ENCODE measurements at places on chromosomes 11 and 22.
A peak's percentile ranks its signal among the peaks of the same experiment; 100 is the strongest.

GRCh38 chr11:44950031-44950624 lies 555 bp downstream of the TP53I11 start:
- DNase-seq, result peak; percentile 29

GRCh38 chr11:122404571-122404970 lies 251.0 kb upstream of the UBASH3B start:
- DNase-seq, result no peak

DNA sequence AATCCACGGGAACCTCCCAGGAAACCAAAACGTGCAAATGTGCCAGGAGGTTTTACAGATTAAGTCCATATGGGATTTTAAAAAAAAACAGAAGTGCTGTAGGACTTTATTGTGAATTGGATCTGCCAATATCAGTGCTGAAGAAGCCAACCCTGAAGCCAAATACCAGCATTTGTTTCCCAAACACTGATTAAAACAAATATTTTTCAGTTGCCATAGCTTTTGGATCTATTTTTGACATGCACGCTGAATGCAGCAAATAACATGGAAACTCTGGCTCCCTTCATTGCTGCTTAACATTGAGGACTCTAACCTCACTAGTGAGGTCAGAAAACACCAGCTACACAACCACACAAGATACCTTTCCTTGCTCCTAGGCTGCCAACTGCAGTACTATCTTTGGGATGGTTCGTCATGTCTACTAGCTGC lies 28.4 kb upstream of the SIK2 start:
- DNase-seq, result no peak

- no peak for DNase-seq
Measured at GRCh38 chr22:48141301-48141700, 1378.9 kb downstream of the TBC1D22A start.

DNA sequence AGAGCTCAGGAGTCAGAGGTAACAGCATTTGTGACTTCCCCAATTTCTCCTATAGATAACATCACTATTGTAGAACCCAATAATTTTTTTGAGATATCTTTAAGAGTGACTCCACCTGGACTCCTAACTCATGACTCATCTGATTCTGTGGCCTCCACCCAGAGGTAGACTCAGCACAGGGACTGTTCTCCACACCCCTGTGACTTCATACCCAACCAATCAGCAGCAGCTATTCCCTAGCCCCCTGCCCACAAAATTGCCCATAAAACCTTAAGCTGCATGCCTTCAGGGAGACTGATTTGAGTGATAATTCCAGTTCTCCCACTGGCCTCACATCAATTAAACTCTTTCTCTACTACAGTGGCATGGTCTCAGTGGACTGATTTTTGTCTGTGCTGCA lies 475.4 kb upstream of the FAT3 start:
- DNase-seq, result no peak

GRCh38 chr11:78420255-78420764 lies 2.7 kb upstream of the GAB2 start:
- peak; percentile 51 for DNase-seq

- DNase-seq, result no peak
Measured at GRCh38 chr11:41970681-41971080, 511.2 kb upstream of the LRRC4C start.

DNA sequence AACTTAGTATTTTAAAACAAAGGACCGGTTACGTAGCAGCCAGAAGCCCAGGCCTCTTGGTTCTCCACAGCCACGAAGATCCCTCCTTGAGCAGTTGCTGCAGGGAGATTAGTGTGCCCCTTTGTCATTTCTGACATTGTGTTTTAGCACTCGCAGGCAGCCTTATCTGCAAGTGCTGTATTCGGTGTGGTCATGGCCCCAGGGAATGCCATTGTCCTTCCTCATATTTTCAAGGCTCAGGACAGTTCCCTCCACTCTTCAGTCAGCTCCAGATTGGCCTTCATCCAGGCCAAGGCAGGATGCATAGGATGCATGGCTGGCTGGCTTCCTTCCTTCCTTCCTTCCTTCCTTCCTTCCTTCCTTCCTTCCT lies 88.5 kb downstream of the ZBTB16 start:
- DNase-seq, result no peak

DNA sequence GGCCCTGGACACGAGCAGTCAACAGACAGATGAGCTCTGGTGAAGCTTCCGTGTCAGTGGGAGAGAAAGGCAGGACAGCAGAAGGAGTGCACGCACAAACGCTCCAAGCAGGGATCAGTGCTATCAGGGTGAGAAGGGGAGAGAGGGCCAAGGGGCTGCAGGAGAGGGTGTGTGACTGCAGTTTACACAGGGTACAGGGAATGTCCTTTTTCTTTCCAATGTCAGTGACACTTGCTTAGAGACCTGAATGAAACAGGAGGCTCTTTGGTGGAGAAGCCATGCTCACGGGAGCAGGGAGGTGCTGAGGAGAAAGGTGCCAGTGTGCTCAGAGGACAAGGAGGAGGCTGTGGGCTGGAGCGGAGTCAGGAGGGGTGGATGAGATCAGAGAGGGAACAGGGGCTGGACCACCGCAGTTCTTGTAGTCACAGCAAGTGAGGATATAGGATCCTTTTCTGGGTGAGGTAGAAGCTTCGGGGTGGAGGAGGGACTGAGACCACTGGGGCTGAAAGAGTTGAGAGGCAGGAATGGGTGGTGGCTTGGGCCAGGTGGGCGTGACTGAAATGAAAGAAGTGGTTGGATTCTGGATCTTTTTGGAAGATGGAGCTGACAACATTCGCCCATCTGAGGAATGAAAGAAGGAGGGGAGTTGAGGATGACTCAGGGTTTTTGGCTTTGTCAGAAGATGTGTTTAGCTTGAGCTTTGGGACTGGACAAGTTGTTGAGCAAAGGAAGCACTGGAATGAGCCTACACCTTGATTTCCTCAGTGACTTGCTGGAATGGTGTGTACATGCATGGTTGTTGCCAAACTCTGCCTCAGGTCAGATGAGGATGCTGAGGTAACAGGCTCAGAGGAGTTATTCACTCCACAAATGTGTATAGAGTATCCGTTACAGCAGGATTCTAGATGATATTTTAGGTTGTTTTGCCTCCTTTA lies 87.9 kb downstream of the ADAMTS15 start:
- no peak for DNase-seq

DNA sequence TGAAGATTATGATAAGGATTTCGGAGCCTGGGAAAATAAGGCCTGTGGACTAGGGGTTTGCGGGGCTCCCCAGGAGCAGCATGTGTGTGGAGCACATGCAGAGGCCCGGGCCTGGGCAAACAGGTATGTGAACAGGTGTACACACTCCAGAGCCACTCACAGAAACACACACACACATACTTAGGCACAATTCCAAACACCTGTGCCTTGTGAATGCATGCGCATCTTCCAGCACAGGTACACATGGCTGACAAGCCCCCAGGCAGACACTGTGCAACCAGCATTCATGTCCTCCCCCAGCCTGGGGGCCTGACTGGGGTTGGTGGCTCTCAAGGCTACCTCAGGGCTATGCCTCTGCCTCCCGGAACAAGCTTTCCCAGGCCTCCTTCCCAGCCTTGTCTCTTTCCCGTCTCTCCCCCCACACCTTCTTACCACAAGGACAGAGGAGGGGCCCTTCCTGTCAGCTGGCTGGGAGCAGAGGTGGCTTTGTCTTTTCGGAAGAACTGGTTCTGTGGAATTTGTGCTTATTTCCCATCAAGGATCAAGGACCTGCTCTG lies 2.6 kb upstream of the P2RY6 start:
- no peak for DNase-seq

DNA sequence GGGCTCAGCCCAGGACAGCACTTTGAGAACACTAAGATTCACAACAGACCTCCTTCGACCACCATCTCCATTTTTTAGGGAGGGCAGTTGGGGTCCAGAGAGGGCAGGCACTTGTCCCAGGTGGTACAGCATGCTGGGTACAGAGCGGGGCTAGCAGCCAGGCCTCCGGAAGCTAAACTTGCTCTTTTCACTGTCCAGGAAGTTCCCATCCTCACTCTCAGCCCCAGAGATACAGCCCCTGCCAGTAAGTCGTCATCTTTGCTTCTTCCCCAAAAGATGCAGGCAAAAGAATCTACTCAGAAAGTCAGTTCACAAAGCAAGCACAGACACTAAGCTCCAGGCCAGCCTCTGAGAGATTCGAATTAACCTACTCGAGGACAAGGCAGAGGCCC lies 6.7 kb upstream of the RAB3IL1 start:
- DNase-seq, result no peak

DNA sequence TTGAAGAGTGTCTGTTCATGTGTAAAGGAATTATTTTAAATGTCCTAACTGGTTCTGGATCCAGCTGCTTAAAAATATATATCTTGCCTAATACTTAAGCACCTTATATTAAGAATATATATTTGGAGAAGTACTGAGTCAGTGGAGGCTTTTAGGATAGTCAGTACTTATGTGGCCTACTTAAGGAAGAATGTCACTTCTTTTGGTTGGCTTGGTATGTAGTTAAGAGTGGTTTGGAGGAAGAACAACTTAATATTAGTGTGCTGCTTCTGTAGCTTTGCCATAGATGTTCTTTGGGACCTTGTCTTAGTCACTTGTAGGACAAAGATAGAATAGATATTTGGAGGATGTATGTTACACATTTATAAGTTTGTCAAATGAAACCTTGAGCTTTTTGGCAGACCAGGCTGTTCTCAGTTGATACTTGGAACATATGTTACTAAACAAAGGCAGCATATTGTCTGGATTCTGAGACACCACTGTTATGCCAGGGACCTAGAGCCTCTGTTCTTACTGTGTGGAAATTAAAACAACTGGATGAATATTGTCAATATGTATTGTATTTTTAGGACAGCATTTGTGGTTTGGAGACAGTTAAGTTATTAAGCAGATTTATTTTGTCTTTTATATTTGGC lies 4.9 kb downstream of the HIPK3 start:
- DNase-seq, result no peak

DNA sequence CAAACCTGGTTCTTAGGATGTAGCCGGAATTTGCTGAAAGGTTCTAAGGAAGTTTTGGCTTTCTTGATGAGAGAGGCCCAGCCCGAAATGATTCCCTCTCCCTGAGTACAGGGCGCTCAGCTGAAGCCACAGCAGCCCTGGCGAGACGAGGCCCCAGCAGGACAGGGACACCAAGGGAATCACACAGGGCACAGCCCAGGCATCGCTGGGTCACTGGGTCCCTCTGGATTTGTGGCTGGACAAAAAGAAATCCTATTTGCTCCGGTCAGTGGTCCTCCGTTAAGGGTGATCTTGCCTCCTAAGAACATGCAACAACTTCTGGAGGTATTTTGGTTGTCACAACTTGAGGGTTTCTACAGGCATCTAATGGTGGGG lies 6.4 kb downstream of the FGF19 start:
- DNase-seq, result no peak

GRCh38 chr11:132037956-132038355 lies 667.5 kb downstream of the NTM start:
- no peak for DNase-seq

DNA sequence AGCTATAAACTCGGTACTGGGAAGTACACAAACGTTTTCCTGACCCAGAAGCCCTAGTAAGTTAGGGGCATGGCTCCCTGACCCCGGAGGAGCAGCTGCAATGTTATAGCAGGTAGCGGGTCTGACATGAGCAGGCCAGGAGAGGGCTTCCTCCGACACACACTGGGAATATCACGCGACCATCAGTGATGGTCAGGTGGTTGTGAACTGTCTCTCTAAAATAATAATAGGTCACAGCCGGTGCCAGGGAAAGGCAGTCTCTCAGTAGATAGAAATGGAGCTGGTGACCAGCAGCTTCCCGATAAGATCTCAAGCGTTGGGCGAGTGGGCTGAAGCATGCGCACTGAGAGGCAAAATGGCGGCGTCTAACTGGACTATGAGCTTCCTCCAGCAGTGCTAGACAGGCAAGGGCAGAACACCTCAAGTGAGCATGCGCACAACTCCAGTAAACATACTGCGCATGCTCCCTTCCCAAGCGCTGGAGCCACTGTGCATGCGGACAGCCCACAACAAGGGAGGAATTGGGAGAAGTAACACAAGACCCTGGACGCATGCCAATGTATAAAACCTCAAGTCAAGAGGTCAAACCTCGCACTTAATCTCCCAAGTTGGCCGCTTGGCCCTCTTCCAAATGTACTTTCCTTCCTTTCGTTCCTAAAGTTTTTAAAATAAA lies 22.3 kb upstream of the TESMIN start:
- DNase-seq, result no peak

DNA sequence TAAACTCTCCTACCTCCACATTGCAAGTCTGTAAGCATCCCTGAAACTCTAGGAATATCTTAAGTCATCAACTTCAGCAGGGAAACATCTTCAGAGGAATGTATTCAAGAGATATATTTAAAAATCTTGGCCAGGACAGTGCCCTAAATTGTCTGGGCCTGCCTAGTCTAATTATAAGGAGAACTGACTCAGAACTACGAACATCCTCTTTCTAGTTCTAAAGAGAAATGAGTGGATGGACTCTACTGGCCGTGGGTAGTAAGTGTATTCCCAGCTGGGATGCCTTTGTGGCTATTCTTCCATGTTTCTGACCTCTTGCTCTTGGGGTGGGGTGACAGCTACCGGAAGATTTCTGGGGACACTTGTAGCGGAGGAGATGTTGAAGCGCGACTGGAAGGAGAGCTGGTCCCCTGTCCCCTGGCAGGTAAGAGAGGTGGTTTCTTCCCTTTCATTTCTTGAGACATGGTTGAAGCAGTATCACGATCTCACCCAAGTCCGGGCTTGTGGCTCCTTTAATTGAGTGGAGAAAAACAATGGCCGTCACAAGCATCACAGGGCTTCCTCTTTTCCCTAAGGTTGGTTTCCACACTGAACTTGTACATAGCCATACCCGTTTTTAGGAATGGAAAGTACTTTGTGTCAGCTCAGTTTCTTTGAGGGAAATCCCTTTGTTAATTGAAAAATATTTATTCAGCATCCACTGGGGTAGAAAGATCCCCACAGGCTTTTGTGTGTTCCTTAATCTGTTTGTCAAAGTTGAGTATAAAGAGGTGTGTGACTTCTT lies 97.7 kb upstream of the SORL1-AS1 start:
- no peak for DNase-seq
